Astrocyte of the cerebellum (primary cell): ENCODE measurements at places on chromosomes 12 and 14.

- no peak for DNase-seq
Measured at GRCh38 chr14:33449703-33450395, 501.0 kb downstream of the EGLN3 start.

DNA sequence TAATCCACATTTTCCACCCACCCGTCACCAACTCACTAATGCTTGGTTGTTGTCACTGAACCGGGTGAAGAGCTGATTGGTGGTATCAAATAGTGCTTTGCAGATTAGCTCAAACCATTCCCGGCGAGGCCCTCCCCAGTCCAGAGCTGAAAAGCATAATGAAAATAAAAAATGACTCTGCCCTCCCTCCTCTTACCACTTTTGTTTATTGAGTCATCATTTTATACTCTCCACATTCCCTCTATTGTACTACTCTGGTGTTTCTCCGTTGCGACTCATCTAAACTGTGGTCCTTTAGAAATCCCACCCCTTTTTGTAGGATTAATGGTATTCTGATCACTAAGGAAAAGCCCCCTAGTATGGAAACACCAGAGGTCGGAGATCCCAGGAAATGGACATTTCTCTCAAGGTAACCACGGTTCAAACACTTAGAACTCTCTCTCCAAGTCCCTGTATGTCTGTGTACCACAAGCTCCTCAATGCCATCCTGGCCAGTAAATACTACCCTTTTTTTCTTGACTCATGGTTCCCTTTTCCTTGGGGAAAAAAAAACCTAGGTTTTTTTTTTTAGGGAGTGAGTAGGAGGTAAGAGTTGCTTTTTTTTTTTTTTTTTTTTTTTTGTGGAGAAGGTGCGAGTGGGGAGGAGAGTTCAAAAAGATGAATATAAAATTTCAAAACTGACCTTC, 42.0 kb downstream of the AREL1 start:
- peak; percentile 36 for DNase-seq

DNA sequence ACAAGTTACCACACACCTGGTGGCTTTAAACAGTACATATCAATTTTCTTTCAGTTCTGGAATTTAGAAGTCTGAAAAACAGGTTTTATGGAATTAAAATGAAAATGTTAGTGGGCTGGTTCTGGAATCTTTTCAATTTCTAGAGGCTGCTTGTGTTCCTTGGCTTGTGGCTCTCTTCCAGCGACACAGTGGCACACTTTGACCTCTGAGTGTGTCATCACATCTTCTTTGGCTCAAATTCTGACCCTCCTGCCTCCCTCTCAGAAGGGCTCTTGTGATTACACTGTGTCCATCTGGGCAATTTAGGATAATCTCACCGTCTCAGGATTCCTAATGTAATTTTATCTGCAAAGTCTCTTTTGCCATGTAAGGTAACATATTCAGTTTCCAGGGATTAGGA, 170.0 kb downstream of the PLCZ1 start:
- DNase-seq, result no peak

GRCh38 chr12:107411792-107412535, 273.6 kb upstream of the PWP1 start:
- DNase-seq, result no peak

DNA sequence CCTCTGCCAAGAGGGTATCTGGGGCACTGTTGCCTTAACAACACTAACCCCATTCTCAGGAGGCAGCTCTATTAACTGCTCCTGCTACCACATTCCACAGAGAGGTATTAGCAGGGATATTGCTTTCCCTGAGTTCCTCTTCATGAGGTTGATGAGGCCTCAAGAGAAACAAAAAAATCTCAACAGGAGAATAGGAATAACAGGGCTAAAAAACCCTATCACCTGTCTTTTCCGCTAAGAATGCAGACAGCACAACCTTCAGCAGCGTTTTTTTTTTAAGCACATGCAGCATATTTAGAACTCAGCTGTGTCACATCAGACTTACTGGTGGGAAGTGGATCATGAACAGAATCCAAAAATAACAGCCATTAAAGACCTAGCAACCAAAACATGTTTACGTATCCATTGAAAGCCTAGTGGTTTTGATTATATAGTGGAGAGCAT, 29.2 kb downstream of the ATF7 start:
- DNase-seq, result peak; percentile 70

- DNase-seq, result no peak
Measured at GRCh38 chr14:33030386-33030785, 91.7 kb downstream of the NPAS3 start.

DNA sequence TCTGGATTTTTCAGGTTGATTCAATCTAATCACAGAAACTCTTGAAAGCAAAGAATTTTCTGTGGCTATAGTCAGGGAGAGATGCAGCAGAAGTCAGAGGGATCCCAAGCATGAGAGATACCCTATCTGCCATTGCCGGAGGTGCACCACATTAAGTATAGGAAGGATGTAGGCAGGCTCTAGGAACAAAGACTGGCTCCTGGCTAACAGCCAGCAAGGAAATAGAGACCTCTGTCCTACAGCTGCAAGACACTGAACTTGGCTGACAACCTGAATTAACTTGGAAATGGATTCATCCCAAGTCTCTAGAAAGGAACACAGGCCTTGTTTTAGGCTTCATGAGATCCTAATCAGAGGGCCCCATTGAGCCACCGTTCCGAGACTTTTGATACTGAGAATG, 364.9 kb upstream of the FLRT2 start:
- DNase-seq, result no peak

GRCh38 chr14:105195522-105196264, 14.6 kb upstream of the NUDT14 start:
- no peak for DNase-seq

- no peak for DNase-seq
Measured at GRCh38 chr12:24244801-24245200, 295.3 kb upstream of the SOX5 start.

- no peak for DNase-seq
Measured at GRCh38 chr14:68650404-68650994, 142.4 kb downstream of the ZFP36L1 start.

DNA sequence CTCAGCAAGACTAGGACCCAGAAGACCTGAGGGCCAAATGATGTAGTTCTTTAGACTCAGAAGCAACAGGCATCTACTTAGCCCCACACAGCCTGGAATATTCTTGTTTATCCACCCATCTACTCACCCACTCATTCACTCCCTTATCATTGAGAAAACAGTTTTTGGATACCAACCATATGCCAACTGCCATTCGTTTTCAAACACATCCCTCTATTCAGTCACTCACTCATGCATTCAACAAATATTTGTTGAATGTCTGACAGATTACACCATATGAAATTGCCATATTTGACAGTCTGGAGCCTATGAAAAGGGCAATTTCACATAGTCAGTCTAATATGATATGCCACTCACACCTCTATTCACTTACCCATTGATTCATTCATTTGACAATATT, 103.2 kb downstream of the NT5DC3 start:
- DNase-seq, result no peak

DNA sequence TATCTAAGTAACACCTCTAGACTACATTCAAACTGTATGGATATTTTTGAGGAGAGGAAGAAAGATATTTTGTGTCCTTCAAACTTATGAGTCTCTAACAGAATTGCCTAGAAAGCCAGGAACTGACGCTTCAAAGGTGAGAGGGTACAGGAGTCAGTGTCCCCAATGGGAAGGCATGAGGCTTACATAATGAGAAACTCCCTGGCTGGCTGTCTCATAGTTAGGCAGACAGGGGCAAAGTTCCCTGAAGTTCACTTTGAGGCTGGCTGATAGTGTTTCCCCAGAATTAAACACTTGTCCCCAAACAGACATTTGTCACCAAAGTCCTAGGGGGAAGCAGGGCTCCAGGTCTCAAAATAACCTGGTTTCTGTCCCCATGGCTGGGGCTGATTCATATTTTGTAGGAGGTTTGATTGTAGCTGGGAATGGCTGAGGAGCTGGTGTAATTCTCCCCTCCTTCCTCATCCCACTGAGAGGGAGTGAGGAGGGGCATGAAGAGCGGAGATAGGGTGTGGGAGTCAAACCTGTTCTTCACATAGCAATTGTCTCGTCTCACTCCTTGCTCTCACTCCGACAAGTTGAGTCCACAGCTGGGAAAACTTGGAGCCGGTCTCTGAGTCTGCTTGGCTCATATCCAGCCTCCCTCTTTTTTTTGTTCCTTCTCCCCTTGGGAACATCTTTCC, 56.4 kb upstream of the CISTR start:
- DNase-seq, result no peak
